ENCODE measurements at places on chromosomes 4 and X.

- DNase-seq = no peak
Observed at GRCh38 chr4:153223930-153224329, 19.7 kb downstream of the TRIM2 start.

DNA sequence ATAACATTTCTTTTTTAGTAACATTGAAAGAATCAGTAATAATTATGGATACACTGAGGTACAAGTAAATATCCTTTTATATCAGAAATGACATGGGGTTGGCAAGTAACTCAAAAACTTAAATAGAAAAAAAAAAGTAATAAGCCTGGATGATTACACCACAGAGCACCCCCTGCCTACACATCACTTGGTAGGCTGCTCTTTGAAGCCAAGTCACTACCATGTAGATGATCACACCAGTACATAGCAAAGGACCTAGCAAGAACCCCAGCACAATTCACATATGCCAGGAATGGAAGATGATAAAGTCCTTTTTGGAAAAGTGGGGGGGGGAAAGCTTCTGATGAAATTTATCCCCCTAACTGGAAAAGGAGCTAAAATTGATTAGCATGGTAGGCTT lies 56.9 kb downstream of the METTL14 start:
- no peak for DNase-seq

- DNase-seq = no peak
Observed at GRCh38 chr4:77225022-77225421, 68.0 kb downstream of the CCNG2 start.

- DNase-seq = no peak
Observed at GRCh38 chr4:155799116-155799793, 40.4 kb downstream of the GUCY1B1 start.

- no peak for DNase-seq
Observed at GRCh38 chrX:17826609-17827496, 34.2 kb downstream of the RAI2 start.

- DNase-seq = no peak
Observed at GRCh38 chr4:128322311-128322710, 34.7 kb upstream of the PGRMC2 start.

DNA sequence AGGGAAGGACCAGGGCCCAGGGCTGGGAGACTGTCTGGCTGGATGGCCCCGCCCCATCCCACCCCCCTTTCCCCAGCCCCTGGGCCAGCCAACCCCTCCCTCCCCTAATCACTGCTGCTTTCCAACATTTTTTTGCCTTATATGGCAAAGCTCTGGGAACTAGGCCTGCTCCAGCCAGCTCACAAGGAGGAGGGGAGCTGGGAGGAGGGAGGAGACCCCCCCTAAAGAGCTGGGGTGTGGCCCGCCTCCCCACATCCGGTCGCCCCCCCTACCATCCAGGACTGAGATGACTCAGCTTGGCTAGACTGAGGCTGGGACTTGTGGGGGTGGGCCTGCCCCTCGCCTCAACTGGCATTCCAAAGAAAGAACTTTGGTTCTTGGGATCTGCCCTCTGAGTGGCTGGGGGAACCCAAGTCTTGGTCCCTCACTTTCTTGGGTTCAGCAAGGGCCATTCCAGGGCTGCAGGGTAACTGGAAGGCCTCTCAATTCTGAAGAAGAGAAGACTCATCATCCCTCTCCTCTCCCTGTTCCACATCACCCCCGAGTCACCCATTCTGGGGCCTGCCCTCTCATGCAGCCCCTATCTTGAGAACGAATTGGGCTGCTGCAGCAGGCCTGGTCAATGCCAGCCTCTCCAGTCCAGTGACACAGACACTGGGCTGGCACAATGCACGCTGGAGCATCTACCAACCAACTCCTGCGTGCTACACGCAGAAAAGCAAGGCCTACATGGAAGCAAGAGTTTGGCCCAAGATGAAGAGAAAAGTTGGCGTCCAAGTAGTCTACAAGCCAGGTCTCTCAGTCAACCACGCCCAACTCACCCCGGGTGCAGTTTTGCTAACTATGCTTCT lies 4.8 kb downstream of the FLNA start:
- peak; percentile 52 for DNase-seq

DNA sequence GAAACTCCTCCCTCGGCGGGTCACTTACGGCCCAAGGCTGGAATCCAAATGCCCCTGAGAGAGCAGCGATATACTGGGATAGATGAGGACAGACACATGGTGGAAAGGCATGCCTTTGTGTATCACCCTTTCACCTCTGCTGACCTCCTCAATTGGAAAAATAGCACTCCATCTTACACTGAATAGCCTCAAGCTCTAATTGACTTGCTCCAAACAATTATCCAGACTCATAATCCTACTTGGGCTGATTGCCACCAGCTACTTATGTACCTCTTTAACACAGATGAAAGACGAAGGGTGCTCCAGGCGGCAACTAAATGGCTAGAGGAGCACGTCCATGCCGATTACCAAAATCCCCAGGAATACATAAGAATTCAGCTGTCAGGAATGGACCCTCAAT lies 1142.2 kb downstream of the ARAP2 start:
- no peak for DNase-seq

- DNase-seq = no peak
Observed at GRCh38 chr4:39118034-39118658, 56.1 kb downstream of the KLHL5 start.

- no peak for DNase-seq
Observed at GRCh38 chrX:12949205-12949926, 25.5 kb upstream of the TMSB4X start.

DNA sequence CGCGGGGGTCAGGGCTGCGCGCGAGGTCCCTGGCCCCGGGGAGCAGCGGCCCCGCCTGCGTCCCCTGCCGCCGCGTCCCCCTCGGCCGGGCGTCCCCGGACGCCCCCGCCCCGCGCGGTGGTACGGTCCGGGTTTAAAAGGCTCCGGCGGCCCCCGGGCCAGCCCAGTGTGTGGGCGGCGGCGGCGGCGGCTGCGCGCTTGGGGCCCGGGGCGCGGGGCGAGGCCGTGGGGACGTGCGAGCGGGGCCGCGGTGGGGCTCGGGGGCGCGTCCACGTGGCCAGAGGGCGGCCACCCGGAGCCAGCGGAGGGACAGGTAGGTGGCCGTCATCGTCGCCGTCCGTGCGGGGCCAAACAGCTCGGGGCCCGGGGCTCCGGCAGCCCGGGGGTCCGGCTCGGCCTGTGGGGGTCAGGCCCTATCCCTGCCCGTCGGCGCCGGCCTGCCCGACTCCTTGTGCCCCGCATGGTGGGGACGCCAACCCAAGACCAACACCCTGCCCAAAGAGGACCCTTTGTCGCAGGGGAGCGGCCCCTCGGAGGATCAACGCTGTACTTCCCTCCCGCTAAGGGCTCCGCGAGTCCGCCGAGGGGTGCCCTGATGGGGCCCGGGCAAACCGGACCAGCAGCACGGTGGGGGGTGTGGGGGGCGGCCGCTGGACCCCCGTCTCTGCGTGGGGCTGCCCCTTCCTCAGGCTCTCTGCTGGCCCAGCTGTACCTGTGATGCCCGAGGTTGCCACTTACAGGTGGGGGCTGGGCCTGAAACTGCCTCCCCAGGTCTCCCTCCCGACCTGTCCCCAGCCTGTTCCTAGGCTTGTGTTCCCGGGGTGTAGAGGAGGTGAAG lies at the start of gene PLXNA3:
PLXNA3 (plus strand) TSS at position 166 of the 838 bp plus-strand sequence. CDS start 1,903 bp downstream, outside the sequence.
- DNase-seq = no peak

GRCh38 chrX:103175944-103176753 lies 38.8 kb upstream of the BEX4 start:
- DNase-seq = no peak

GRCh38 chr4:86398187-86398586 lies 38.3 kb upstream of the MAPK10 start:
- no peak for DNase-seq

- DNase-seq = no peak
Observed at GRCh38 chr4:142128529-142128928, 492.1 kb downstream of the IL15 start.

DNA sequence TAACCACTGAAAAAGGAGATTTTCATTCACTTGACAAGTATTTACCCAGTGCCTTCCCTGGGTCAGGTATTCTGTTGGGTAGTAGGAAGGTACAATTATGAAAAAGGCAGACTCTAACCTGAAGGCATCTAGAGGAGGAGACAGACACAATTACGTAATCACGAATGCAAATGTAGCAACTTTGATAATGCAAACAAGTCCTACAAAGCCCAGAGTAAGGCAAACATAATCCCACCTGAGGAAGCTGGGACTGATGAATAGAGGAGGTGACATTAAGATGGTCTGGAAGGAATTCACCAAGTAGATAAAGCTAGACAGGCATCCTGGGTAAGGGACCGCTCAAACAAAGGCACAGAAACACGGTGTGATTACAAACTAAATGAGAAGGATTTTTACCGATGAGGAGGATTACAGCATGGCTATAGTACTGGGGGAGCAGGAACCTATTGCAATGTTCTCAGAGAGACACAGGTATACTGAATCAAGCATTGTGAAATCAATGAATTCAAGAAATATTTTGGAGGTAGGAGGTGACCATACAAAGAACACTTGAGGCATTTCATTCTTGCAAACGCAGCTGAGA lies 37.1 kb downstream of the TMEM150C start:
- no peak for DNase-seq

DNA sequence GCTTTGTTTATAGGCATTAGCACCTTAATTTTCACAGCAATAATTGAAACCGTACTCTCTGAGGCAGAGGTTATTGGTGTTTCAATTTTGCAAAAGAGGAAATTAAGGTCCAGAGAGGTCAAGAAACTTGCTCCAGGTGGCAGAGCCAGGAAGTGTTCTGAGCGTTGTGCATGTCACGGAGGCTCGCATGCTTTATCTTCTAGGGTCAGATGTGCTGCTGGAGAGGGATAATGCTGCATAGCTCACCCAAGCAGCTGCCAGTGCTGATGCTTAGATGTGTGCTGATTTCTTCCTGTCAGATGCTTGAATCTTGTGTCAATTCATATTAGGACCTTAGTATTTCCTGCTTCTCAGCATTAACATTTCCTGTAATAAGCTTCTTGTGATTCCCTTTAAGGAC lies 13.0 kb upstream of the FGF5 start:
- DNase-seq = no peak

- no peak for DNase-seq
Observed at GRCh38 chrX:131831185-131831520, 191.9 kb upstream of the STK26 start.

DNA sequence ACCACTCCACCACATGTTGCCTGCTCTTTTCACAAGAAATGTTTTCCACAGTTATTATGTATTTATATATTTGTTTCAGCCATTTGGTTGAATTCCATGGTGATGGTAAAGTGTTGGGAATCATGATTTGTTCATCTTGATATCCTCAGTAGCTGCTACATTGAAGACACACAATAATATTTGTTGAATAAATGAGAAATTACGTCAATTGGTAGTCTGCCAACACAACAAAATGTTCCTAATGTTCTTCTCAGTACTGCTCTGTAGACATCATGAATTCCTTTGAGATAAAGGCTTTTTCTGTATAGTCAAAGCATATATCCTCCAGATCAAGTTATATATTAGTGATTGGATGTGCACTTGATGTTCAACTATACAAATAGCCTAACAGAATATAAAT lies 29.5 kb downstream of the CXXC4 start:
- DNase-seq = no peak

DNA sequence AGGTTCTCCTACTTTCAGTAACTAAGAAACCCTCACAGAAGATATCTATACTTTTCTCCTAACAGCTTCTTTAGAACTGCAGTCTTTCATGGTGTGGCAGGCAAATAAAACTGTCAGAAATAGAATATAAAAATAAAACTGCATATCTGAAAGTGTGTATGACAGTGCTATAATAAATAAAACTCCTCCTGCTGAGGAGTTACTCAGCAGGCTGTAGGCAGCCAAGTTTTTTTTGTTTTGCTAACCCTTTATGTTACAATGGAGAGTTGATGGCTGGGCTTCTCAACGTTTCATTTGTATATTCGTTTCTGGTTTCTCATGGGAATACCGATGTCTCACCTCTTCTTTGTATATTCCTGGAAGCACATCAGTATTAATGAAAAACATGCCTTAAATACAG lies 18.2 kb upstream of the UGT2B10 start:
- no peak for DNase-seq

- no peak for DNase-seq
Observed at GRCh38 chr4:61921920-61922319, 721.8 kb downstream of the ADGRL3 start.

- no peak for DNase-seq
Observed at GRCh38 chr4:167715176-167715575, 377.2 kb upstream of the ANXA10 start.

GRCh38 chr4:142933207-142933606 lies 87.1 kb upstream of the INPP4B start:
- no peak for DNase-seq

GRCh38 chrX:24395775-24396174 lies 35.3 kb downstream of the SUPT20HL1 start:
- peak; percentile 4 for DNase-seq

GRCh38 chr4:69057620-69058409 lies 38.5 kb upstream of the UGT2B7 start:
- DNase-seq = no peak

GRCh38 chr4:76622717-76623116 lies 187.7 kb downstream of the SHROOM3 start:
- DNase-seq = no peak

GRCh38 chrX:18490806-18491555 lies 65.6 kb downstream of the CDKL5 start:
- no peak for DNase-seq

DNA sequence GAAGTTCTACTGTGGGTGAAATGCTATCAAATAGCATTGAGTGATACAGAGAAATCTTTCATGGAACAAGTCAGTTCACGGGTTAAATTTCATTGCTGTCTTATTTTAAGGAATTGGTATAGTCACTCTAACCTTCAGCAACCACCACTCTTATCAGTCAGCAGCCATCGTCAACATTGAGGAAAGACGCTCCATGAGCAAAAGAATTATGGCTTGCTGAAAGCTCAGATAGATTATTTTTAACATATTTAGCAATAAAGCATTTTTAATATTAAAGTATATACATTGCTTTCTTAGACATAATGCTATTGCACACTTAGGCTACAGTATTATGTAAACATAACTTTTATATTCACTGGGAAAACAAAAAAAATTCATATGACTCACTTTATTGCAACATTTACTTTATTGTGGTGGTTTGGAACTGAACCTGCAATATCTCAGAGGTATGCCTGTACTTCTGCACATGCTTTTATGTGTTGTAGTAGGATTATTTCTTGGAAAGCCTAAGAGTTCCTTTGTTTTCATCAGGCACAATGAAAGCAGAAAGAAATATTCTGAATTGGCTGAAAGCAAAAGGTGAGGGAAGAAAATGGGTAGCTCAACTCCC lies 586.7 kb downstream of the GBA3 start:
- DNase-seq = no peak

GRCh38 chr4:165628572-165628971 lies 244.5 kb upstream of the TLL1 start:
- no peak for DNase-seq

DNA sequence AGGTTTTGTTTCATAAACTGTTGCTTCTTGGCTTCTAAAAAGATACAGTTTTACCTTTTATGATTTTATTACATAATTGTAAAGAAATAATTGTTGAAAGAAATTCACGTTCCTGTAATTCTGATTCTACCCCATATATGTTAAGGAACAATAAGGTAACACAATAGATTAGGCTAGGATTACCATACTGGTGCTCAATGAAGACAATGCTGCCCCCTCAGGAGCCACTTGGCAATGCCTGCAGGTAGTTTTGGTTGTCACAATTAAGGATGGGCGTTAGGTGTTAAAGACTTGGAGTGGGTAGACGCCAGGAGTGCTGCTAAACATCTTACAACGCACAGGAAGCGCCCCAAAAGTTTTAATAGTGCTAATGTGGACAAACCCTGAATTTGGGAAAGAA lies 133.2 kb downstream of the NLGN4X start:
- DNase-seq = no peak

GRCh38 chr4:124483048-124483906 lies 229.3 kb downstream of the ANKRD50 start:
- no peak for DNase-seq
